ENCODE measurements at places on chromosomes 11 and 22.

GRCh38 chr11:59185386-59185945 lies 13.5 kb downstream of the DTX4 start:
- DNase-seq, result peak; percentile 30

DNA sequence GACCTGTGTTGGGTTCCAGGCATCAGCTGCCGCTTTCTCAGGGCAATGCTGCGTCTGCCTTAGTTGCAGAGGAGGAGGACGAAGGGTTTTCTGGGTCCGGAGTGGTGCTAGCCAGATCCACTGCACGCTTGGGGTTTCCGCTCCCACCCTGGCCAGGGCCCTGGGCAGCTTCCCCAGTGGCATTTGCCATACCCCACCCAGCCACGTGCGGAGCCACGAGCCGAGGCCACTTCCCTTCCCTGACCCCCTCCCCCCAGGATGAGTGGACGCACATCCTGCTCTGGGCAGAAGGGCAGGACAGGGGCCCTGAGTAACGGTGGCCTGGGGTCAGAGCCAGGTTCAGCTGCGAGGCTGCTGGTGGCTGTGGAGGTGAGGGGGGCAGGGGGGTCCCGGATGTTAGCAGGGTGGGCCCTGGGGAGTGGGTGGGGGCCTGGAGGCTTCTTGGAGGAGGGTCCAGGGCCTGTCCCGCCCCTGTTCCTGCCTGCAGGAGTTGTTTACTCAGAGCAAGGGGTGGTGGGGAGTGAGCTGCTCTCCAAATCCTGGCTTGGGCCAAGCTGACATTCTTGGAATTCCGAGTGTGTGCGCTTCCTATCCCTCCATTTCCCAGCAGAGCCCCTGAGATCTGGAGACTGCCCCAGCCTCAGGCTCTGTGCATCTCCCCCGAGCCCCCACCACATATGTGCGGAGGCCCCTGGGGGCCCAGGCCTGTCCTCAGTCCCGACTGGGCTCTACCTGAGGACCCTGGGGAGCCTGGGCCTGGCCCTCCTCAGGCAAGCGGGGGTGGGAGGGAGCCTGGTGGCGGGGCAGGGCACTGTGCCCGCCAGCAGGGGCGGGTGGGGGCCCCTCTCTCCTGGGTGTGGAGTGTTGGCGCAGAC lies 1.4 kb downstream of the TSPAN4 start:
- DNase-seq, result peak; percentile 98

- DNase-seq, result no peak
Measured at GRCh38 chr11:126403658-126404057, 48.2 kb downstream of the ST3GAL4 start.

DNA sequence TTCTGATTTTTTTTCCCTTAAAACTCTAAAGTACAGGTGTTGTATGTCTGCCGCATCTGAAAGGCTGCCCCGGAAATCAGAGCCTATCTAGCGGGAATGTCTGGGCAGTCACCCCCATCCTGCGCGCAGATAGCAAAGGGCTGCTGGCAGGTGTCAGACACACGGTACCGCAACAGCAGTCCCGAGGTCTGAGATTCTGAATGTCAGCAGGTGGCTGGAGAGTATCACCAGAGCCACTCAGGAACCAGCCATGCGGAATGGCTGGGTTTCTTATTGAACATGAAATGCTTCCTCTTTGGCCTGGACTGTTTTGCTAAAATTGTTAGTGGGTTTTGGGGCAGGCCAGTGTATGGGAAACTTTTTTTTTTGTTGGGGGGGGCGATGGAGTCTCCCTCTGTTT lies 53.3 kb downstream of the CERK start:
- DNase-seq, result no peak

DNA sequence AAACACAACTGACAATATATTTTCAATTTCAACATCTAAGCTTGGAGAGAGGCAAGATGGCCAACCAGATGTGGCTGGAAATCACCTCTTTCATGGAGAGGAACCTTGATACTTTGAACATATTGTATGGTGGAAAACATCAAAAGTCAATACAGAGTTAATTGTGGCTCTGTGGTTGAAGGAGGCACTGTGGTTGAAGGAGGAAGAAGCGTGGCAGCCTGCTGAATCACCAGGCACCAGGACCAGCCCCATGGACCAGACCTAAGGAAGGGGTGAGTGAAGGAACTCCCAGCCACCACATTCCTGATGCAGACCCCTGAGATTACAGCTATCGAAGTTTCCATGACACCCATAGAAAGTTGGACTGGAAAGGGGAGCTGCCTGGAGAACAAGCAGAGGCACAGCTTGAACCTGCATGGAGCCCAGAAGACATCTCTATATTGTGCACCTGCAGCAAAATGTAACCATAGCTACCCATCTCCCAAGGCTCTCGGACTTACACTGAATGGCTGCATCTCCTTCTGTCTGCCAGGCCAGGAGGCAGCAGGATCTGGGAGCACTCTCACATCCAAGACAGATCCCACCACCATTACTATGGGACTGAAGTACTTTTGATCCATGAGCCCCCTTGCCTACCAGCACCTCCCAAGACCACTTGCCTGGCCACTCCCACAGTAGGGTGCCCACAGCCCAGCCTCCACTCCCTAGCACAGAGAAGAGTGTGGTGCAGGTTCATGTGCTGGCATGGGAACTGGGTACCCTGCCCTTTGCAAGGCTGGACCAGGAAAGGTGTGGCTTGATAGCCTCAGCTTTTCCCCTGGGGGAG lies 79.8 kb upstream of the SC5D start:
- DNase-seq, result no peak

- peak; percentile 58 for DNase-seq
Measured at GRCh38 chr11:120431633-120432032, 79.9 kb upstream of the GRIK4 start.

DNA sequence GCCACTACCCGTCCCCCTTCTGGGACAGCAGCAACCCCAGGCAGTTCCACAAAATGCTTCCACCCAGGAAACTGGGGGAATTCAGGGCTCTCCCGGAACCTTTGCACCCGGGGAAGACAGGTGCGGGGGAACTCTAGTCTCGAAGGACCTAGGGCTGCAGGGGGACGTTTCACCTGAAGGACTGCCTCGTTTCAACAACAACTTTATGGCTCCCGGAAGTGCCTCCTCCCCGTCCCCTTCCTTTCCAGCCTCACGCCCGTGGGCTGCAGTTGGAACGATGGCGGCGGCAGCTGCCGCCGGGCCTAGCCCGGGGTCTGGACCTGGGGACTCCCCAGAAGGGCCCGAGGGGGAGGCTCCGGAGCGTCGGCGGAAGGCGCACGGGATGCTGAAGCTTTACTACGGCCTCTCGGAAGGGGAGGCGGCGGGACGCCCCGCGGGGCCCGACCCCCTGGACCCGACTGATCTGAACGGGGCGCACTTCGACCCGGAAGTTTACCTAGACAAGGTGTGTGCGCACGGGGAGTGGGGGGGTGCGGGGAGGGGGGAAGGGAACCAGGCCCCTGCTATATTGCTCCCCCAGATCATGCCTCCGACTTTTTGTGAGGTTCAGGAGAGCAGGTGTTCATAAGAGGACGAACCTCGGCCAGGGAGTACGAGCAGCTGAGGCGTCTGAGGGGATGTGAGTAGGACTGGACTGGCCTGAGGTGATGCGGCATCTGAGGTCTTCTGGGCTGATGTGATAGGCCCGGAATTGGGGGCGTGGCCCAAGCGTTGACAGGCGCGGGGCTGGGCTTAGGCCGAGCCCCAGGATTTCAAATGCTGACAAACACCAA lies at the start of gene VPS51:
VPS51 (plus strand) TSS at position 241 of the 833 bp plus-strand sequence; CDS start at position 278, 37 bp downstream.
- peak; percentile 95 for DNase-seq

DNA sequence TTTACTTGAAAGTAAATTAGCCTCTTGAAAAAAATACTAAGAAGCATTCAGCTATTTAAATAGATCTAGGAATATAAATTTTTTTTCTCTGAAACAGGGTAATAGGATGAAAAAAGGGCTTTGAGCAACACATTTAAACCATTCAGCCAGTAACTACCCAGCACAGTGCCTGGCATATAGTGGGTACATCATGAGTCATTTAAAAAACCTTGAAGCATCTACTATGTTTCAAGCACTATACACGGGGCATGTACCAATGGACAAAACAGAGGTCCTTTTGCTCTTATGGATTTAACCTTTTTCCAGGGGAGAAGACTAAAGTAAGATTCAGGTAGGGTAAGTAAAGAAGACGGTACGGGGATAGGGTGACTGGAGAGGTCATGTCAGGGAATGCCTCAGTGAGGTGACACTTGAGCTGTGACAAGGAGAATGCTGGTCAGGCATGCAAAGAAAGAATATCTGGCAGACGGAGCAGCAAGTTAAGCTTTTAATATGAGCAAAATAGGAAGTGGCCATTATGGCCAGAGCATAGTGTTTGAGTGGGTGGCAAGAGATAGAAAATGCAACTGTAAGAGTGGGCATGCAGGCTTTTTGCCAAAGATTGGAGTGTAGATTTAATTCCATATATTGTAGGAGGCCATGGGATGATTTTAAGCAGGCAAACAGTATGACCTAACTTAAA lies 101.1 kb downstream of the HIPK3 start:
- DNase-seq, result no peak

GRCh38 chr11:117984476-117984875 lies 1.7 kb upstream of the IL10RA start:
- no peak for DNase-seq

DNA sequence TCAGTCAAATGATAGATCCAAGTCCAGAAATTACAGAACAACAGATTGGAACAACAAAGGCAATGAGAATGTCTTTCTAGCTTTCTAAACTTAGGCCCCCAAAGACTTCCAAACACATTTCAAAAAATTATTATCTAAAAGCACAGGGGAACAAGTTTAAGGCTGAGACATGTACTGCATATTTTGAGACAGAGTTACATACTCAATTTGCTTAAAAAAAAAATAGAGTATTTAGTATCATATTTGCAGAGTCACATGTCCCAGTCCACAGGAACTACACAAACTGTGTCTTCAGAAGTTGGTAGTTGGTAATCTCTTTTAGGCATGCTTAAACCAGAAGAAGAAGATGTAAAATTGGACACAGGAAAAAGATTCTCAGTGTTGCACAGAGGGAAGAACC lies 127.2 kb downstream of the MAML2 start:
- no peak for DNase-seq

DNA sequence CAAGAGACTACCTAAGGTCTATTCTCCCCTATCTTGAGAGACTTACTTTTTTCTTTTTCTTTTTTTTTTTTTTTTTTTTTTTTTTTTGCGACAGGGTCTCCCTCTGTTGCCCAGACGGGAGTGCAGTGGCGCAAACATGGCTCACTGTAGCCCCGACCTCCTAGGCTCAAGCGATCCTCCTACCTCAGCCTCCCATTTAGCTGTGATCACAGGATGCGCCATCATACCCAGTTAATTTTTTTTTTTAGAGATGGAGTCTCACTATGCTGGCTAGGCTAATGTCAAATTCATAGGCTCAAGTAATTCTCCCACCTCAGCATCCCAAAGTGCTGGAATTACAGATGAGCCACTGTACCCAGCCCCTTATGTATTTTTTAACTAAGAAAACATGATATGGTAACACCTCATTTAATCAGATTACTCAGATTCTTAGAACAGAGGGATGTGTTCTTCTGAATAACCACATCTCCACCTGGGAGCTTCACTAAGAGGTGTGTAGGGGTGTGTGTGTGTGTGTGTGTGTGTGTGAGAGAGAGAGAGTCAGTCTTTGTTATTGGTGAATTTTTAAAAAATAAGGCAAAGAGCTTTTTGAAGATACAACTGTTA lies 102.9 kb downstream of the USP35 start:
- DNase-seq, result no peak

DNA sequence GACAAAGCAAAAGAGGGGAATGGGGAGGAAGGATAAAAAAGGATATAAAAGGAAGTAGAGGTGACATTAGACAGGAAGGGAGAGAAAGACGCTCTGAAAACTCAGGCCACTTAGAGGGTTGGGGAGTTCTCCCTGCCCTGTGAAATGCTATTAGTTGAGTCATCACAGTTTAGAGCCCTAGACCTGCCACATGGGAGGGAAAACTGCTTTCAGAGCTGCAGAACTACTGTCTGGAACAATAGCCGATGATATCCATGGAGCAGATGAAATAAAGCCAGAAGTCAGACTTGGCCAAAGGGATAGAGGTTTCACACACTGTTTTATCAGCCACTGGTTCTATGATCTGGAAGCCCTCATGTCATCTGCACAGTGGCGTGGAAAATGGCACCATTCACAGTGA lies 157.9 kb downstream of the NCAM1 start:
- DNase-seq, result peak; percentile 22

GRCh38 chr11:102109896-102110760 lies at the start of gene YAP1:
Gene YAP1 (plus strand): TSS chr11:102110447. CDS start chr11:102110849, 402 bp downstream.
- peak; percentile 94 for DNase-seq

DNA sequence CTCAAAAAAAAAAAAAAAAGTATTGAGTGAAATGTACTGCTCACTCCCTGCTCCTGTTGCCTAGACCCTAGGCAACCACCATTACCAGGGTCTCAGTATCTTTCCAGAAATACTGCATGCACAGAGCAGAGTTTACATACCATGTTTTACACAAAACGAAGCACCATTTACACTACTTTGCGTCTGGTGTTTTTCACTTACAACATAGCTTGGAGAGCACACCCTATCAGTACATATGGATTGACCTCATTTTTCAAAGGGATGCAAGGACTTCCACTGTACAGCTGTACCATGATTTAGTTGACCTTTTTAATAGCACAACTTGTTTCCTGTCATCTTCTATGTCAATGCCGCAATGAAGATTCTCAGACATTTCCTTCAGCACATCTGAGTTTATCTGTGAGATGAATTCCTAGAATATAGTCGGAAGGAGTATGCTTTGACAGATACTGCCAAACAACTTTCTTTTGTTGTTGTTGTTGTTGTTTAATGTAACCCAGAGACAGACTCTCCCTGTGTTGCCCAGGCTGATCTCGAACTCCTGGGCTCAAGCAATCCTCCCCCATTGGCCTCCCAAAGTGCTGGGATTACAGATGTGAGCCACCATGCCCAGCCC lies 6.1 kb downstream of the MYH9 start:
- DNase-seq, result no peak

DNA sequence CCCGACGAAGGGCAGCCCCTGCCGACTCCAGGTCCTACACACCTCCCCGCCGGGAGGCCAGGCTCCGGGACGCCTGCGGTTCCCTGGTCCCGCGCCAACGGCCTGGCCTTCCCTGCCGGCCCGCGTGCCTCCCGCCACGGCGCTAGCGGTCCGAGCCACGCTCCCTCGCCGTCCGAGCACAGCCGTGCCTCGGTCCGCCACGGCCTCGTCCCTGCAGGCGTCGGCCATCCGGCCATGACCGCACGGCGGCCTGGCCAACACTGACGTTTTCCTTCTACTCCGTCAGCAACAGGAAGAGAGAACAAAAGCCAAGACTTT lies 532 bp downstream of the EIF4G2 start:
- no peak for DNase-seq

Data from fibroblast of pulmonary artery (primary cell).